ENCODE measurements at places on chromosomes 3 and 15.
A peak's percentile ranks its signal among the peaks of the same experiment; 100 is the strongest.

DNA sequence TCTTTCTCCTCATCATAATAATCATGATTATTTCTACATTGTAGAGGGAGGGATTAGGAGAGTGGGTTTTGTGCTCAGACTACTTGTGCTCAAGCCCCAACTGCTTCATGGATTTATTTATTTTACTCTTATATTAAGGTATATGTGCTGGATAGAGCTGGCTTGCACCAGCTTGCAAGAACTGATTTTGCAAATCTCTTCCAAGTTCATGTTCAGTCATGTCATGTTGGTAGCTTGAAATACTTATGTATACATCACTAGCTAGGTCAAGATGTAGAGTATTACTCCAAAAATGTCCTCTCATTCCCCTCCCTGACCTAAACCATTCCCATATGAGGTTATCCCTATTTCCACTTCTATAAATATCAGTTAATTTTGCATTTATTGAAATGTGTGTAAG is 293.9 kb upstream of the RBMS3 start:
- DNase-seq: no peak

- DNase-seq: no peak
Measured at GRCh38 chr3:14872706-14873105, 53.9 kb downstream of the FGD5 start.

DNA sequence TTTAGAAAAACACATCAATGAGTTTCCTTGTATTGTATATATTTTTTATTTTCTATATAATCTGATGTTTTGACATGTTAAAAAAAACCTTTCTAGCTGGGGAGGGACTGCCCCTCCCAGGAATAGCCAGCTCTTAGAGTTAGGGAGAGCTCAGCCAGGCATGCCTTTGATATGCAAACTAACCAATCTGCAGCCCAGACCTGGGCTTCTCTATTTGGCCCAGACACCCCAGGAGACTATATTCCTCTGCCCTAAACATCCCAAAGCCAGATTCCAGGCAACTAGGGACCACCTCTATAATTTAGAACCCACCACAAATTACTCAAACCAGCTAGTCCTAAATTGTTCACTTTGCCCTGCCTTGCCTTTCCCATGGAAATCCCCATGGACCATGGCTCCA is 390.9 kb upstream of the ADAMTS9 start:
- no peak for DNase-seq

- no peak for DNase-seq
Measured at GRCh38 chr15:33048255-33048654, 146.3 kb downstream of the FMN1 start.

GRCh38 chr15:80440024-80440423 is 35.8 kb downstream of the ARNT2 start:
- DNase-seq: no peak

GRCh38 chr3:82001276-82001923 is 240.0 kb upstream of the GBE1 start:
- no peak for DNase-seq

DNA sequence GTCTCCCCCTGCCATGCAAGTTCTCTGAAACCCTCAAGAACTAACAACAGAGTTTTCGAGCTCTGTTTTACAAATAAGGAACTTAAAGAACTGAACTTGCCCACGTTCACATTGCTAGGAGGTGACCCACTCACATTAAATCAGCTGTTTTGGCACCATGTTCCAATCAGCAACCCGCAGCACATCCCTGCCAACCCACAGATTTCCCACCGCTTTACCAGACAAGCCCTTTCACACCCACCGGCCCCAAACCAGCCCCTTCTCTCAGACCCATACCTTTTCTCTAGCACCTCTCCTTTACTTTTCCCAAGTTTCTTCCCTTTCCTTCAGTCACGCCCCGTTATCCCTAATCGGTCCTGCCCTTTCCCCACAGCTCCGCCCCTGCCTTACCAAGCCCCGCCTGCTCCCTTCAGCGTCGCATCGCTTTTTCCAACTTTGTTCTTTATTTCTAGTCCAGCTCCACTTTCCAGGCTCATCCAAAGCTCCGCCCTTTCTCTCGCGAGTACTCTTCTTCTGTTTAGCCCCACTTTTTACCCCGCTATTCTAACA is 804 bp upstream of the BRPF1 start:
- DNase-seq: no peak

GRCh38 chr3:140736863-140737460 is 59.1 kb downstream of the TRIM42 start:
- no peak for DNase-seq

DNA sequence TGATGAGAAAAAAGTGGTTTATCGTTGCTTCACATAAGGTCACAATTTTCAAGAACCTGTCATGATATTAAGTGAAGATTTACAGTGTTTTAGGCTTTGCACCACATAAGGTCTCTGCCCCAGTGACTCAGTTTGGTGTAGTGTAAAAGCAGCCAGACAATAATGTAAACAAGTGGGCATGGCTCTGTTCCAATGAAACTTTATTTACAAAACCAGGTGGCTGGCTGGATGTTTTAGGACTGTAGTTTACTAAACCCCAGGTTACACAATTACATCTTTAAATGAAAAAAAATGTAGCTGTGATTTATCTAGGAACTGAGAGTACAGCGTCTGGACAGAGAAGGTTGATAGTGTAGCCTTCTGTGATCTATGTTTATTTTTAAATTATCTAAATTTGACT is 9.7 kb upstream of the FBXL22 start:
- no peak for DNase-seq

- no peak for DNase-seq
Measured at GRCh38 chr3:160822936-160823335, 66.9 kb downstream of the PPM1L start.

DNA sequence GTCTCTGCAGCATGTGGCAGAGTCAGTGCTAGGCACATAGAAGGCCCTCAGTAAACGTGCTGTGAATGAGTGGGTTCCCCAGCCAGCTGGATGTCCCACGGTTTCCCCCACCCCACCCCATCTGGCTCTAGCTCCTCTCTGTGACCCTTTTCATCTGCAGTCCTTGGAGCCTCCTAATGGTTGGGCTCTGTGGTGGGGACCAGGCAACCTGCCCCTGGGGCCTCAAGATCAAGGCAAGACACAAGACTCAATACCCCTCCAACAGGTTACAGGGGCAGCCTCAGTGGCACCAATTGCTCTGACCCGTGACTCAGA is 17.1 kb upstream of the CYP11A1 start:
- no peak for DNase-seq

DNA sequence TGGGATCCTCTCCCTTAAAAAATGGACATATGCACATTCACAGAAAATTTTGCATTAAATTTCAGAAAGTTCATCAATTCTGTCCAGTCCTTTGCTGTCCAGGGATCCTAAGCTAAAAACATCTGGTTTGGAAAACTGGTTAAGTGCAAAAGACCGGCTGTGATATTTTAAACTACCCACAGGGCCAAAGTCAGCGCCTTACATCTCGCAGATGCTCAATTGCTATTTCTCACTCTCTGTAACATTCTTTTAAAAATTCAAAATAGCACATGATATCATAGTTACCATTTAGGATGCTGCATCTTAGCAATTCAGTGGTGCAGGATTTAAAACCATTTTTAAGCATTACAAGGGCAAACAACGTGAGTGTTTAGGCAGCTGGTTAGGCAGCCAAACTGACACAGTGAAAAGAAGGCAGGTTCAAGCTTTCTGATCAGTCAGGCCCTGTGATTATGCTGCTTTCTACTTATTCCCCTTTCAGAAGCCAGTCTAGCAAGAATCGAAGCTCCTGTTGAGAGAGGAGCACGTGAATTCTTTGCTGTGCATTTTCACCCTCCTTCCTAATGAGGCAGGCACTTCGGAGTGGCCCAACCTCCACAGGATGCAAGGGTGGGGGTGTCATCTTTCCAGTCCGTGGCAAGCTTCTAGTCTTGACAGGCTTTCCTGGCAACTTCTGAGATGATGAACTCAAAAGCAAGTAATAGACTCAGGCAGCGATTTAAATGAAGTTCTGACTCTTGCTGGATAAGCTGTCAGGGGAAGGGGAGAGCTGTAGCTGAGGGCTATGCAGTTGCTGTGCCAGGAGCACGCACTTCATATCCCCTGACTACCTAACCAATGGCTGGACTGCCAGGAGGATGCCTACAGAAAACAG is 8.8 kb downstream of the PRICKLE2 start:
- no peak for DNase-seq

- DNase-seq: no peak
Measured at GRCh38 chr3:171695426-171695825, 114.9 kb downstream of the PLD1 start.

- DNase-seq: no peak
Measured at GRCh38 chr15:91685436-91685835, 168.1 kb upstream of the SLCO3A1 start.

DNA sequence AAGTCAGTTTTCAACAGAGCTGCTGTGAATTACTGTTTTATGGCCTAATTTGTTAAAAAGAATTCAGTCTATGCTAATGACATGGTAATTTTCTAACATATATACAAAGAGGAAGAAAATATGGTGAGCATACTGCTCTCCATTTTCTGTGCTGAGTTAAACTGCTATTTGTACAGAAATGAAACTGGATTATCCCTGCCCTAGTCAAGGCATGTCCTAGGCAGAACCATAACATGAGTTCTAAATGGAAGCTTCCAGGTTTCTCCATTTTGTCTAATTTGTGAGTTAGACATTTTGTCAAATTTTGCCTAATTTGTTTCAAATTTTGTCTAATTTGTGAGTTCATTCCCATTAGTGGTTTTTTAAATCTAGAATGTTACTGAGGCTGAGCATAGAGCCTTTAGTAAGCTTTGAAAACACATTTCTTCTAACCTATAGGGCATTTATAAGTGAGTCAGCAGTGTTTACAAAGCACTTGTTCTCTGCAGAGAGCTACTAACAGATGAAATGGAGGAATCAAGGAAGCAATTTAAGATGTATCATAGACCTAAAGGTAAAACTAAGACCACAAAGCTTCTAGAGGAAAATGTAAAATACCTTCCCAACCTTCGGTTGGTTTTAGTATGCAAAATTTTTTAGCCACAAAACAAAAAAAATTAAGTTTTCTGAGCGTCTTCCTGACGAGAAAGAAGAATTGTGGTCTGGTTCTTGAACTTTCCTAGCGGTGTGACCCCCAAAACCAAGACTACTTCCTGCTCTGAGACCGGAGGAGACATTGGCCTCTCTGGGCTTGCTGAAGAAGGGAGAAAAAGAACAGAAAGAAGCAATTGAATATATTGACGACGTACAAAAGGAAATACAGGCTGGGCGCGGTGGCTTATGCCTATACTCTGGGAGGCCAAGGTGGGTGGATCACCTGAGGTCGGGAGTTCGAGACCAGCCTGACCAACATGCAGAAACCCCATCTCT is 9.8 kb downstream of the P2RY14 start:
- DNase-seq: peak; percentile 54

GRCh38 chr15:93987068-93987467 is 244.3 kb upstream of the MCTP2 start:
- DNase-seq: peak; percentile 53

GRCh38 chr3:55860049-55860721 is 373.1 kb upstream of the WNT5A start:
- DNase-seq: no peak

- no peak for DNase-seq
Measured at GRCh38 chr15:93826790-93827189, 404.6 kb upstream of the MCTP2 start.

- peak; percentile 22 for DNase-seq
Measured at GRCh38 chr3:66106788-66107187, 68.1 kb upstream of the MAGI1 start.

DNA sequence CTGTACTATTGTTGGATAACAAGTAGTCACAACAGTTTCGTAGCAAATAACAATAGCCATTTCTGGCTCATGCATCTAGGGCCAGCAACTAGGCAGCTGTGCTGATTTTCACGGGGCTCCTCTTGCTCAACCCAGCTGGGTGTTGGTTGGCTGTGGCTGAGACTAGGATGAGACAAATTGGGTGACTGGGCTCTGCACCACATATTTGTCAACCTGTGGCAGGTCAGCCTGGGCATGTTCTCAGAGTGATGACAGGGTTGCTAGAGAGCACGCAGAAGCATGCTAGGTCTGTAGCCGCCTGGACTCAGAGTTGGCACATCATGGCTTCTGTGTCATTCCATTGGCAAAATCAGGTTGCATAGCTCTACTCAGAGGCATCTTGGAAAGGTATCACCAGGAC is 175.9 kb downstream of the OTOL1 start:
- no peak for DNase-seq

- no peak for DNase-seq
Measured at GRCh38 chr3:9862391-9863057, 17.5 kb downstream of the CIDEC start.

DNA sequence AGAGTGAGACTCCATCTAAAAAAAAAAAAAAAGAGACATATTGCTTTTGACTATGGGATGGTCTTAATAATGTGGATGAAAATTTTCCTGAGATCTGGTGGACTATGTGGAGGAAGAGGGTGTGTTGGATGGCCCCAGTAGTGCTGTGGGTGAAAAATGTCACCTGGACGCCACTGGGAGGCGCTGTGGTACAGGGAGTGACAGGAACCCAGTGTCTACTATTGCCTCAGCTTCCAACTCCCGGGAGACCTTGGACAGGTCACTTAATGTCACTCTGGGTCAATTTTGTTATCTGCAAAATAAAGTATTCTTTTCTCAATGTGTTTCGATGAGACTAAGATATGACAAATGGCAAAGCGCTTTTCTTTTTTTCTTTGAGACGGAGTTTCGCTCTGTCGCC is 27.7 kb upstream of the DCP1A start:
- DNase-seq: peak; percentile 69

DNA sequence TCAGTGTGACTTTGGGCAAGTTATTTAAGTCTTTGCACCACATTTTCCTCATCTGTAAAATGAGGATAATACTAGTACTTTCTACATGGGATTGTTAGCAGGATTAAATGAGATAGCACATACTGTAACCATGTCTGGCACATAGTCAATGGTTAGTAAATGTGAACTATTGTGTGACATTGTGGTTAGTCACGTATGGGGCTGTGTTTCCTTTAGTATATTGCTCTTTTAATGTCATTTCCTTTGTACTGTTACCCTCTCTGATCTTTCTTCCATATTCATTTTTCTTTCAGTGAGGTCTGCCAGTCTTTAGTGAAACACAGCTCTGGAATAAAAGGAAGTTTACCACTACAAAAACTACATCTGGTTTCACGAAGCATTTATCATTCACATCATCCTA is 21.4 kb downstream of the OPA1 start:
- DNase-seq: peak; percentile 25

DNA sequence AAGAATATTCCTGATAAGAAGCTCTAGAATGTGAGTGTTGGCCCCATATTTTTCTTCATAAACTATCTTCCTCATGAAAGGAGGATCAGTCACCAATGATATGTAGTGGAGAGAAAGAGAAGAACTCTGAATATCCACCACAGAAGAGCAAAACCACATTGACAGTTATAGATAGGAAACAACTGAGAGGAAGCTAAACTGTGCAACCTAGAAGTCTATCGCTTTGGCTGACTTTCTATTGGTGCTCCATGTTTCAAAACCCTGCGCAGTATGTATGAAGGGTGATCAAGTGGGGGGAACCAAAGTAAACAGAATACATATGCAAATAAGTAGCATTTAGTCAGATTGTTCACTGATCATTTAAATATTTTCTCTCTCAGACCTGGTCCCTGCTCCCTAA is 41.0 kb upstream of the ZNF280D start:
- no peak for DNase-seq

GRCh38 chr3:153150991-153151390 is 11.0 kb upstream of the RAP2B start:
- DNase-seq: no peak

GRCh38 chr3:186519021-186519658 is 25.0 kb downstream of the CRYGS start:
- DNase-seq: peak; percentile 89

- DNase-seq: no peak
Measured at GRCh38 chr3:11509173-11510000, 134.3 kb downstream of the VGLL4 start.

GRCh38 chr3:25940935-25941334 is 151.0 kb downstream of the OXSM start:
- no peak for DNase-seq

GRCh38 chr3:126200534-126200933 is 20.1 kb upstream of the ALDH1L1 start:
- DNase-seq: no peak

All from activated CD4-positive, alpha-beta T cell treated with anti-CD3 and anti-CD28 coated beads, Interleukin-2, amount 50 U/mL, for 16 hours (primary cell).